ENCODE measurements at places on chromosomes 2 and 18. TPM values are rescaled to one million over a fixed set of nuclear protein-coding genes. Genes with fewer than 3 reads are reported as not detected.

The ADD2 gene
- total RNA-seq, result 0.63 TPM

The RAD51AP2 gene
- total RNA-seq, result not detected

The SLC16A14 gene
- total RNA-seq, result 9.8 TPM

The LYPD6B gene
- not detected for total RNA-seq

The FLACC1 gene
- total RNA-seq, result 0.98 TPM
